Psoas muscle (tissue), 8 donors: ENCODE measurements at places on chromosomes 5 and 9. TPM values are rescaled to one million over a fixed set of nuclear protein-coding genes. Genes with fewer than 3 reads are reported as not detected.

The RMND5B gene
- total RNA-seq, result 54.9 TPM

The SNCAIP gene
- total RNA-seq, result 0.87 TPM

The SPDL1 gene
- total RNA-seq, result 2.8 TPM

The BTNL3 gene
- not detected for total RNA-seq

DNA sequence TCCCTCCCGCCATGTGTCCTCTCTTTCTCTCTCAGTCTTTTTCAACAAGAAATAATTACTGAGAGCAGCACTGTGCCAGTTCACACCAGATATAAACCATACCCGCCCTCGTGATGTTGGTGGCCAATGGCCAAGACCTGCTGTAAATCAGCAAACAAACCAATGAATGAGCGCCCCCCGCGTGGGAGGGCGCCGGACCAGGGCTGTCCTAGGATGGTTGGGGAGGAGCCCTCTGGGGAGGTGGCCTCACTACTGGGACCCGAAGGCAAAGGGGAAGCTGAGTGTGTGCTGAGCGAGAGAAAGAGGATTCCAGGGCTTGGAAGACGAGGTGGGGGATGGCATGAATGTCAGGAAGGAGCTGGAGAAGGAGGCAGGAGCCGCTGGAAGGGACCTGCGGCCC, 51.2 kb upstream of the BARHL1 start:
- no peak for DNase-seq
